NCI-H748 treated with DMSO at 0.1 percent for 48 hours (cell line): ENCODE measurements at places on chromosomes 4 and X.

DNA sequence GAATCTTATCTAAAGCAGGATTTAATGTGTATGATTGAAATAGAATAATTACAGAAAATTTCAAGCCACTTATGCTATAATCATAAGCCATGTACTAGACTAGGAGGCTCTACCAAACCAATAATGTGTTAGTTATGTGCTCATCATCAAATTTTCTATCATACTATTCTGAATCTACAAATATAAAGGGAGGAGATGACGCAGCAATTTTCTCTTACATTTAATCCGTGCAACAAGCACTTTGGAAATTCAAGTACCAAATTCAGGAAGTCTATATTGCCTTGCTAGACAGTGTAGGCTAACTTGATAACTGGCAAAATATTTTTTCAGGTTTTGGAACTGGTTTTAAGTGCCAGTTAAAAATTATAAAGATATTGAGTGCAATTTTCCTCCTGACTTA is 283.5 kb downstream of the C4orf33 start:
- DNase-seq: no peak

- no peak for DNase-seq
Observed at GRCh38 chr4:36489798-36490197, 208.4 kb downstream of the DTHD1 start.

DNA sequence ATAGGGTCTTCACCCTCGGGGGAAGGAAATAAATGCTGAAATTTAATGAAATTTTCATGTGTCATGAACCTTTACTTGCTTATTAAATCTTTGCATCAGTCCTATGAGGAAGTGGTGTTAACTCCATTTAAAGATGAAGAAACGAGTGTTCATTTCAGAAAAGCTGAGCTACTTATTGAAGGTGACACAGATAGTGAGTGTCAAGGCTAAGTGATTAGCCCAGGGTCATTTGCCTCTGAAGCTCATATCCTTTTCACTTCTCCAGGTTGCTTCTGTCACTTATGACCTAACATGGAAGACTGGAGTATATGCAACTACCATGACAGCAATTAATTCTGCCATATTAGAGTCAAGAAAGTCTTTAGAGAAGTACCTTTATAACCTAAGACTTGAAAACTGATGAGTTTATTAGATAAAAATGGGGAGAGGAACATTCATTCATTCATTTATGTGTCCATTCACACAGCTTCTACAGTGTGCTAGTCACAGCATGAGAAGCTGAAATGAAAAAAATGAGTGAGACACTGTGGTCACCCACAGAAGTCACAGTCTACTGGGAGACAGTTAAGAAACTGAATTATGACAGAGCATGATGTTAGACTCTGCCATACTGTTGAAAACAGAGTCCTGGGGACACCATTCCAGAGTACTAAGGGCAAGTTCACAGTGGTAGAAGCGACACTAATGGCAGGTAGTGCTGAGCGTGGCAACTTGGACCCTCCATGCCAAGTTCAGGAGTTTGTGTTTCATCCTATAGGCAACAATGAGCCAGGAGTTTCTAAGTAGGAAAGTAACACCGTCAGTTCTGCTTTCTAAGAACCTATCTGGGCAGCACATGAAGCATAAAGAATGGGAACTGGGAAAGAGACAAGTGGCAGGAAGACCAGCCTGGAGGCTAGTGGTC is 21.3 kb downstream of the ALPK1 start:
- no peak for DNase-seq

DNA sequence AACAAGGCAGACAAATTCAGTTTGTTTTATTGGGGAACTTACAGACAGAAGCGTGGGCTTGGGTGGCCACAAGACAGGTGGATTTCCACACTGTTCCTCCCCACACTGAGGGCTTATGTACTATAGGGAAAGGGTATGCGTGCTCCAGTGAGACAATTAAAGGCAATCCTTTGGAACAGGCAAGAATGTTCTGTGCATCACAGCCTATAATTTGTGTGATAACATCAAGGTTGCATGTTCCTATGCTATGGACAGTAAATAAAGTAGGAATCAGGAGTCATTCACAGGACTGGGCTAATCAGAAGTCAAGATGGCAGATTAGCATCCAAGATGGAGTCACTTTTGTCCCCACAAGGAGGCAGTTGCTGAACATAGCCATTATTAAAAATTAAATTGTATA is 84.6 kb upstream of the TRIM2 start:
- no peak for DNase-seq

GRCh38 chr4:123553279-123553678 is 156.7 kb downstream of the SPRY1 start:
- no peak for DNase-seq

GRCh38 chr4:113382704-113383103 is 333.3 kb downstream of the ANK2 start:
- no peak for DNase-seq

DNA sequence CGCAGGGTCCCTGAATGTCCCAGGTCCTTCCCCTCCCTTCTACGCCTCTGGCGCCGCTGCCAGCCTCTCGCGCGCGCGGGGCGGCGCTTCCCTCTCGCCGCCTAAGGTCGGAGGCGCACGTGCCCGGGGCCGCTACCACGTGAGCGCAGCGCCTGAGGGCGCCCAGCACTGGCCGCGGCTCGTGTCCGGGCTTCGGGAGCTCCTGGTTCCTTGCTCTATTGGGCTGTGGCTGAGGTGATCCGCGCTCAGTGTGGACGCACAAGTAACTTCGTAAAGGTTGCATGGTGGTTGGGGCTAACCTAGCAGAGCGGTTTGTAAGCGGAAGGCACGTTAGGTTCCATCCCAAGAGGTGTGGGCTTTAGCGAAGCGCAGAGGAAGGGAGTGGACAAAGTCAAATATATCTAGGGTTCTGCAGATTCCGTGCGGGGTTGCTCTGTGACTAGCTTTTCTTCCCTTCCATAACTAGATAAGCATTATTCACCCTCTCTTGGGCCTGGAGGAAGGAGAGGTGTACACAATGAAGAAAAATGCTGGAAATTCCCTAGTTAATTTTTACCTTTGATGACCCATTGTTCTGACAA is 1.8 kb downstream of the TLL1 start:
- DNase-seq: peak; percentile 72

DNA sequence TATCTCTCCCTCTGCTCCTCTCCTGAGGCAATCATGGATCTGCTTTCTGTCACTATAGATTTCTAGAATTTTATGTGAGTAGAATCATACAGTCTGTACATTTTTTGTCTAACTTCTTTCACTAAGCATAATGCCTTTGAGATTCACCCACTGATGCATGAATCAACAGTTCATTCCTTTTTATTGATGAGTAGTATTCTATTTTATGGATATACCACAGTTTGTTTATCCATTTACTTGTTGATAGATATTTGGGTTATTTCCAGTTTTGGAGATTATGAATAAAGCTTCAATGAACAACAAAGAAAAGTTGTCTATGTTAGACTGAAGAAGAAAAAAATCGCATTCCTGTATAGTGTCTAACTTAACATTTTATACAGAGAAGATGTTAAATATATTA is 30.5 kb downstream of the PHKA1 start:
- DNase-seq: no peak

- no peak for DNase-seq
Observed at GRCh38 chr4:45370408-45370807, 644.1 kb upstream of the GNPDA2 start.

GRCh38 chr4:172962564-172963353 is 205.9 kb upstream of the GALNT7 start:
- peak; percentile 46 for DNase-seq

- no peak for DNase-seq
Observed at GRCh38 chr4:865572-865971, 39.6 kb upstream of the CPLX1 start.

- DNase-seq: no peak
Observed at GRCh38 chrX:22378296-22378695, 105.6 kb downstream of the CBLL2 start.

DNA sequence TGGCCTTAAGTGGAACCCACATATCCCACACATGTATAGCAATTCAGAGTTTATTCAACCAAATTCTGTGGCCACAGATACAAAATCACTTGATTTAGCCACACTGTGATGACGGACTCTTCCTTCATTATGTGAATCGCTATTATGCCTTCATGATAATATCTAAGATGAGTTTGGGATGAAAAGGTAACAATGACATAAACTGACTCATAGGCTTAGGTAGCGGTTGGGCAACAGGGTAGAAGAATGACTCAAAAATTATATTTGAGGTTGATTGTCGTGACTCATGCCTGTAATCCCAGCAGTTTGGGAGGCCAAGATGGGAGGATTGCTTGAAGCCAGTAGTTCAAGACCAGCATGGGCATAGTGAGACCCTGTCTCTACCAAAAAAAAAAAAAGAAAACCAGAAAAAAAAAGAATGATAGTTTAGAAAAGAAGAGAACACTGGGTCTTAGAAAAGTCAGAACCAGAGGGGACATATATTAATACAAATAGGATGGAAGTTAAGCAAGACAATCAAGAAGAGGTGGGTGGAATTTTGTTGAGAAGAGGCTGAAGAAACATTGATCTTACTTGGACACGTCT is 70.4 kb upstream of the USP9X start:
- DNase-seq: no peak

DNA sequence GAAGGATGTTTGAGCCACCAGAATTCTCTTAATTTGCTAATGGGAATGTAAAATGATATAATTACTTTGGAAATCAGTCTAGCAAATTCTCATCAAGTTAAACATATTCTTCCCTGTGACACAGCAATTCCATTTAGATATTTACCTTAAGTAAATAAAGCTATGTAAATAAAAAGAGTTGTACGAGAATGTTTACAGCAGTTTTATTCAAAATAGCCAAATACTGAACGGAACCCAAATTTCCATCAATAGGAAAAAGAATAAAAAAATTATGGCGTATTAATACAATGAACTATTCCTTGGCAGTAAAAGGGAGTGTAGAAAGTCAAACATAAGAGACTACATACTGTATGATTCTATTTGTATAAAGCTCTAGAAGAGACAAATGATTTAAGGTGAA is 45.8 kb downstream of the CENPE start:
- no peak for DNase-seq

GRCh38 chr4:2995546-2996265 is 32.3 kb downstream of the GRK4 start:
- DNase-seq: no peak

- DNase-seq: peak; percentile 28
Observed at GRCh38 chr4:76688619-76689144, 209.3 kb downstream of the SOWAHB start.

DNA sequence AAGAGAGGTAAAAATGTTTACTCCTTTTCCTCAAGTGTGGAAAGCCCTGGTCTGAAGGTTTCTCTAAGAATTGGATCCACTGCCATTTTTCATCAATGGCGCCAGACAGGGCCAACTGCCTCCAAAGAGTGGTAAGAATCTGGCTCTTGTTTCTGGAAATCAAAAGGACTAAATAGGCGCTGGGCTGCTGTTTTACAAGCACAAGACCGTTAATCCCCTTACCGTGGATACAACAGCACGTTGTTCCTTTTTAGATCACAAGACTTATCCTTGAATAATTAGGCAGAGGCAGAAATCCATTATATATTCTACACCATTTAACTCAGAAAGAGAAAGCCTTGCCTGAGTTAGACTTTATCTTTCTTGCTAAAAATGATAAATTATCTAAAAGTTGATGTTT is 10.6 kb downstream of the CLTRN start:
- no peak for DNase-seq

DNA sequence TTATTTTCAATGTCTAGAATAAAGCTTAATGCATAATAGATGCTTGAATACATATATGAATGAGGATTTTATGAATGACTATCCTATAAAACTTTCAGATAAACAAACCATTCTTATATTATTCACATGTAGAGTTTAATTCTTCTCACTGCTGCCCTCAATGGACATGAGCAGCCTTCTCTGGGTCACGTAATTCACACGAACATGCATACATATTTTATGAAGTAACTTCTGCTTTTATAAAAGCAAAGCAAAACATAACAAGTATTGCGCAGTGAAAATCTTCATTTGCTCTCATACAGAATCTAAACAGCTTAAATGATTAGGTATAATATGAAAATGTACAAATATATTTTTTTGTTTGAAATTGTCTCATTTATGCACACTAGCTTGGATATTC is 116.7 kb downstream of the TMA16 start:
- DNase-seq: no peak

GRCh38 chr4:85733798-85734197 is 258.8 kb downstream of the ARHGAP24 start:
- no peak for DNase-seq

- no peak for DNase-seq
Observed at GRCh38 chrX:20547611-20548051, 280.9 kb upstream of the RPS6KA3 start.

DNA sequence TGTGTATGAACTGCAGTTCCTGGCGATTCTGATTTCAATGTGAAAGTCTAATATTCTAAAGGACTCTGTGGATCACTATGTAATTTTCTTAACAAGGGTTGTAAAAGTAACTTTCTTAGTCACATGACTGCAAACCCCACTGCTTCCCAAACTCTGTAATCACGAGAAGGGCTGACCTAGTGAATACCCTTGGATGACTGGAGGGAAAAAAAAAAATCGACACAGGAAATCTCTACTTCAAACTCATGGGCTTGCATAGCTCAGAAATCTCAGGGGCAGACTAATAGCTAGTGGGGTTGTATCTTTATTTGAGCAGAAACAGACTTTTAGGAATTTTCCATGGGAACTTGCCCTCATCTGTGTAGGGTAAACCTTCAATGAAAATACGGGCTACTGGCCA is 4.8 kb upstream of the MXRA5 start:
- no peak for DNase-seq

GRCh38 chrX:8297766-8298165 is 126.7 kb upstream of the VCX2 start:
- no peak for DNase-seq

DNA sequence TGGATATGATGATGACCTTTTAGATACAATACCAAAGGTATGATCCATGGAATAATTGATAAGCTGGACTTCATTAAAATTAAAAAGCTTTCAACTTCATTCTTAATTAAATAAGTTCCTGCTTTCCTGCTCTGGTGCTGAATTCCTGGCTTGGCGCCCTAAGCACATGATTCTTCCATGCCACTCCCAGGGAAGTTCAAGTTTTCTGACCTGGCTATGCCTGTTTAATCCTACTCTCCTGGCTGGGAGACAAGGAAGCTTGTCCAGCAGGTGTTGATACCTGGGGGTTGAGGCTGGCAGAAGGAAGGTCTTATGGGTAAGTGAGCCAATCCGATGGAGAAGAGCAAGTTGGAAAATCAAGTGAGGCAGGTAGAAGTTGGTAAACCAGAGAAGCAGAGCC is 24.3 kb downstream of the XKRX start:
- no peak for DNase-seq

- no peak for DNase-seq
Observed at GRCh38 chr4:3747581-3747904, 18.6 kb upstream of the ADRA2C start.

DNA sequence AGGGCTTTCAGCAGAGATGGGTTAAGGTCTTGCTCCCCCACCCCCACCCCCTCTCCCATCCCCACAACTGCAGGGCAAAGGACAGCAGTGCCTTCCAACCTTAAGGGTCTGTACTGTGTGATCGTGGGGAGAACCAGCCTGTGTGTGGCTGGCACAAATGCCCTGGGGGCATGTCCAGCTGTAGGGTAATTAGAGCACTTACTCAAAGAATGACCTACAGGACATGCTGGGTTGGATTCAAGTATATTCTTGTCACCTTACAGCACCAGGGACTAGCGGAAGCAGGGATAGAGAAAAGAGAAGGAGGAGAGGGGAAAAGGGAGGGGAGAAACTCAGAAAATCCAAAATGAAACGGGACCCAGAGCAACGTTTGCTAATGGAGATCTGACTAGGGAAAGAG is 191.3 kb upstream of the GATB start:
- no peak for DNase-seq

- DNase-seq: no peak
Observed at GRCh38 chr4:148240241-148240640, 202.0 kb downstream of the NR3C2 start.
